Caco-2 (cell line): ENCODE measurements at places on chromosomes 5 and 9.

DNA sequence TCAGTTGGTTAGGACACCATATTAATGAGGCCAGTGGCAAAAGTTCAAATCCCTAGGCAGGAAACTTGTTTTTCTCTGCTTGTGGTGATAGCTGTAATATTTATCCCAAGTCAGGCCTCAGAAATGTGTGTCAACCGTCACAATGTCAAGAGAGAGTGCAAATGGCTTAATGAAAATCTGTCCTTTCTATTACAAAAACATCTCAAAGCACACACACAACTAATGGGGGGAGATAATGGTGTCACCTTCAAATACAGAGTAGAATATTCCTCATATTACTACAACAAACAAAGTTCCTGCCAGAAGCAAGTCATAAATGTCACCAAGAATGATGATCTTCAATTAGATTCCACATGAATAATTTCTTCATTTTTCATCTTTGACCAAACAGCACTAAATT is 127.2 kb upstream of the MARCHF11 start:
- DNase-seq: no peak
- no peak overlapping the region for H3K27ac ChIP-seq
- no peaks in the 10 kb centered on the region for H3K36me3 ChIP-seq
- H3K27me3 ChIP-seq: no peaks in the 10 kb centered on the region
- H3K4me1 ChIP-seq: no peaks in the 10 kb centered on the region

DNA sequence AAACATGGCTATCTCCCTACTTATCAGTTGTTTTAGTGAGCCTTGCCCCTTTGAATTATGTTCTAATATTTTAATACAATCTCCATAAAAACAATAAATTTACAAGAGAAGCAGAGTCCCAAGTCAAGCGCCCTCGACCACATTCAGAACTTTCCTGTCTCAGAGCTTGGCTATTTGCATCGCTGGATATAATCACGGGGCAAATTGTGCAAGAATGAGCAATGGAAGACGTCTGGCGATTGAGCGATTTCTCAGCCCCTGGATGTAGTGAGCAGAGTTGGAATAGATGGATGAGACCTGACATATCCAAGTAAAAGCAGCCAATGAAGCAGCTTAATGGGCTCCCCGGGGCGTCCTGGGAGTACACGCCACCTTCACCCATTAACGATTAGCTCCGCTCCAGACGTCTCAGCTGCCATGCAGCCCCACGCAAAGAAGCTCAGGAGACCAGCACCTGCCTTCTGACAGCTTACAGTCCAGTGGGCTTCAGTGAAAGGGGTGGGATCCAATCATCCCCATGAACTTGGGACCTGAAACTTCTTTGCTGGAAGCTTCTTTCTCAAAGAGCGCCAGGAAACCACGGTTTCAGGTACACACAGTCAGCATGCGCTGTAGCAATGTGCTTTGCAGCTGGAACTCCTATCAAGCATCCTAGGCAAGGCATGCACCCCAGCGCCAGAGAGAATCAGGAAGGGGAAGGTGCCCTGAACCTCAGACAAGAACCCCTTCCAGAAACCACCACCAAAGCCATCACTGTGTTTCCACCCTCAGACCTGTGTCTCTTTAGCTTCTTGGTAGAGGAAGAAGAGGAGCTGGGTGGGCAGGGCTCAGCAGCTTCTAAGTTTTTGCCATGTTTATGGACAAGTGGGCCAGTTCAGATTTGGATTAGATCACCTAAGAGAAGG is 92.0 kb upstream of the IRX4 start:
- no peak for DNase-seq
- H3K4me3 ChIP-seq: no peak overlapping the region
- H3K36me3 ChIP-seq: no peaks in the 10 kb centered on the region

DNA sequence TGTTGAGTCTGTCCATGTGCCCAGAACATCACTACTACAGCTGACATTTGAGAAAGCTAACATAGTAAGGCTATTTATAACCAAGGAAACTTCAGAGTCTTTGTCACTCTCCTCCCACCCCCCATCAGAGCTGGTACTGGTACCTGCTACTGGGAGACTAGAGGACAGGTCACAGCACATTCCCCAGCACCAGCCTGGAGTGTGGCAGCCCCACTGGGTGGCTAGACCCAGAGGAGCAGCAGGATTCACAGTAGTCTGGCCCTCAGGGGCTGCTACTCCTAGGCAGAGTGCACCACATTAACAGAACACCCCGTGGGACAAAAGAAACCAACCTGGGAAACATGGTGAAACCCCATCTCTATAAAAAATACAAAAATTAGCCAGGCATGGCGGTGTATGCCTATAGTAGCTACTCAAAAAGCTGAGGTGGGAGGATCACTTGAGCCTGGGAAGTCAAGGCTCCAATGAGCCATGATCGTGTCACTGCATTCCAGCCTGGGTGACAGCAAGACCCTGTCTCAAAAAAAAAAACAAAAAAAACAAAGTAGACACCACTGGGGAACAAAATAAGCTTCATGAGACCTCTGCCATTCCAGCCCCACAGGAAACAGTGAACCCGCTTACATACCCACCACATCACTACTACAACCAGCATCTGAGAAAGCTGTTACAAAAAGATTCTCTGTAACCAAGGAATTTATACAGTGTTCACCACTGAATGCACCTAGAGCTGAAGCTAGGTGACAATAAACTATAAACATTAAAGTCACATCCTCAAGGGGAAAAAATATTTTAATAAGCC is 26.3 kb upstream of the PTGER4 start:
- no peaks in the 10 kb centered on the region for H3K27me3 ChIP-seq
- no peak overlapping the region for H3K27ac ChIP-seq
- no peaks in the 10 kb centered on the region for H3K4me1 ChIP-seq
- no peak for DNase-seq
- no peak overlapping the region for H3K4me3 ChIP-seq
- H3K36me3 ChIP-seq: no peaks in the 10 kb centered on the region

DNA sequence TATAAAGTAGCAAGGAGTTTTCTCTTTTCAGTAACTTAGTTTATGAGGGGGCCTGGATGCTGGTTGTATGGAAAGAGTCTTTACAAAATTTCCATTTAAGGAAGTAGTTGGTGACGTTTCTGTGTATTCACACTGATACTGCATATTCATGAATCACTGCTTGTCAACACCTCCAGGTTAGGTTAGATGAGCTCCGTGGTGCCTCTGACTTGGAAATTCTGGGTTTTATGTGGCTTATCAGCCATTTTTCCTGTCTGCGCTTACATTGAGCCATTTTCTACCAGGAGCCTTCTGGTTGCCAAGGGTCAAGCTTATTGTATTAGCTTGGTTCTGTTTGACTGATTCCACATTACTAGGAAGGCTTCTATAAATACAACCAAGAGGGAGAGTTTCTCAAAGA is 128.3 kb downstream of the SLC28A3 start:
- no peaks in the 10 kb centered on the region for H3K4me1 ChIP-seq
- no peaks in the 10 kb centered on the region for H3K27me3 ChIP-seq
- DNase-seq: no peak
- H3K4me3 ChIP-seq: no peak overlapping the region
- no peak overlapping the region for H3K27ac ChIP-seq

DNA sequence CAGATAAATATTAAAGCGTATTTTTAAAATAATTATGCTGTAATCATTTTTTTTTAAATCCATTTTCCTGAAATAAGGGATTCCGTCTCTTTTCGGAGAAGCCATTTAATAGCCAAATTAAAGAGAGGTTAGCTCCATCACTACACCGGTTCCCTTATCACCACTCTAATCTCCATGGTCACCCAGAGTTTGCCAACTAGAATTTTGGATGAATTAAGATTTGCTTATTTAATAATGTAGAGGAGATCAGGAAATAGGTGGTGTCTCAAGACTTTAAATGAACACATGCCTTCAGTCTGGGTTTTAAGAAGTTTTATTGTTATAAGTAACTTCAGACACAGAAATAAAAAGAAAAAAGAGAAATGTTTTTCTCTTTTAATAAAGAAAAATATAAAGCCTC is 151.7 kb downstream of the TTC39B start:
- H3K27ac ChIP-seq: no peak overlapping the region
- H3K4me1 ChIP-seq: no peaks in the 10 kb centered on the region
- H3K27me3 ChIP-seq: no peaks in the 10 kb centered on the region
- H3K36me3 ChIP-seq: no peaks in the 10 kb centered on the region
- no peak for DNase-seq
